A549 treated with CpdA at 1 μM for 4 hours (cell line): ENCODE measurements at places on chromosomes 1 and 21. TPM values are rescaled to one million over a fixed set of nuclear protein-coding genes. Genes with fewer than 3 reads are reported as not detected.

MAP3K7CL gene
- total RNA-seq, result 0.92 to 2.0 TPM (median 1.8 TPM) in 5 replicates

CLK2 gene
- total RNA-seq, result 21.7 to 30.7 TPM (median 27.5 TPM) in 5 replicates

MAGI3 gene
- 3.8 to 4.7 TPM (median 4.0 TPM) in 5 replicates for total RNA-seq

GPR37L1 gene
- total RNA-seq, result 0.13 to 0.20 TPM (median 0.17 TPM) in 5 replicates
